CD8-positive, alpha-beta T cell (primary cell): ENCODE measurements at places on chromosomes 2 and 18.

DNA sequence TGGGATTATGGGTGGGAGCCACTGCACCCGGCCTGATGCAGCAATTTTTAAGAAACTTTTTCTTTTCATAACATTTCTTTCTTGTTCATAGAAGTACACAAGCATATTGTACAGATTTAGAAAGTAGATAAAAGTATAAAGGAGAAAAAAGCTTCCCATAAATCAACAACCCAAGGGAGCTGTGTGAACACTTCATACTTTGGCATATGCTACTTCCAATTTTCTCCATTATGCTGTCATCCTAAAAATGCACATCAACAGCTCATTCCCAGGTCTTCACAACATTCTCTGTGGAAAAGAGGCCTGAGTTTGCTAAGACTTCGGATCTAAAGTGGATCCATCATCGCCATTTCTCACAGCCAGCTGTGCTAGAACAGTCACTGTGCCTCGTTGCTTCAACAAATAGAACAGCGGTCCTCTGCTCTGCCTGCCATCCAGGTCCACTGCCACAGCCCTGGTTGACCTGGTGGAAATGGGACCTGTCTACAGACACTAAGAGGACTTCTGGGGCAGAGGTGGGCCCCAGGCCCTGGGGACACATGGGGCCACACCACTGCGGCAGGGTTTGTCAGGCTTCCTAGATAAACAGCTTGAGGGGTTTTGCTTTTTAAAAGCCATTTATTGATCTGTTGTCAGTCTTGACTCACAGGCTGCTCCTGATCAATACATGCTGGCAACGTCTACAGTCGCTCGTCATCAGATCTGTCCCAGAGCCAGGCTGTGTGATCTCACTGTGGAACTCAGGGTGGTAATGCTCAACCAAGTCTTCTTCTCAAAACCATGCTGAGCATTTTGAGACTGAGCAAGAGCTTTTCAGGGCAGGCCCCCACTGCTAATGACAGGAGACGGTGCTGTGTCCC lies 72.7 kb upstream of the MGAT4A start:
- no peak for DNase-seq

DNA sequence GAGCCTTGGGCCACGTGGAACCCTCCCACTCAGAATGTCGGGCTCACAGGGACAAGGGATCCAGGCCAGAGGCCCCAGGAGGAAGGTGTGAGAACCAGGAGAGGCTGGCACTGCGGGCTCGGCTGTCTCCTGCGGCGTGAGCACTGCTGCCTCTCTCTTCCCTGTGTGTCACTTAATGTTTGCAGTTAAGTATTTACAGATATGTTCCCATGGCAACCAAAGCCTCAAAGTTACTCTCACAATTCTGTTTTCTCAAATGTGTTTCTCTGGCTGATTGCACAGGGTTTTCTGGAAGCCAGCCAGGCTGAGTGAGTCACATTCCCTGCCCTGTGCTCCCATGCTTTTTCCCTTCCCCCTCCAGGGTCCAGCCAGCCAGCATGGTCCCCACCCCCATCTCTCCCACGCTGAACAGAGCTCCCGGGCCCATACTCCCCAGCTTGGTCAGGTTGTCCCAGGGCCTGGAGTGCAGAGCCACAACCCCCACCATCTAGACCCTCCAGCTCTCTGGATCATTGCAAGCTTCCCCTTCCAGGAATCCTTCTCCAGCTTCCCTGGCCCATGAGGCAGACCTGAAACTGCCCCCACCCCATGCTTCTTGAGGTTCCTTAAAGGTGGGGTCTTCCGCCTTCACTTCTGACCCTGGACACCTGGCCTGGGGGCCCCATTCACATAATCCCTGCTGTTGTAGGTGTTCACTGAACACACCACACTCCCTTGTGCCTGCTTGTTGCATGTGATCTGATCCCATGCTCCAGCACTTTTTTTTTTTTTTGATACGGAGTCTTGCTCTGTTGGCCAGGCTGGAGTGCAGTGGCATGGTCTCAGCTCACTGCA lies 265.9 kb downstream of the CELF4 start:
- no peak for DNase-seq

GRCh38 chr2:26522751-26523171 lies 44.8 kb upstream of the OTOF start:
- DNase-seq = no peak

GRCh38 chr18:50507120-50507590 lies 52.7 kb upstream of the MAPK4 start:
- no peak for DNase-seq

DNA sequence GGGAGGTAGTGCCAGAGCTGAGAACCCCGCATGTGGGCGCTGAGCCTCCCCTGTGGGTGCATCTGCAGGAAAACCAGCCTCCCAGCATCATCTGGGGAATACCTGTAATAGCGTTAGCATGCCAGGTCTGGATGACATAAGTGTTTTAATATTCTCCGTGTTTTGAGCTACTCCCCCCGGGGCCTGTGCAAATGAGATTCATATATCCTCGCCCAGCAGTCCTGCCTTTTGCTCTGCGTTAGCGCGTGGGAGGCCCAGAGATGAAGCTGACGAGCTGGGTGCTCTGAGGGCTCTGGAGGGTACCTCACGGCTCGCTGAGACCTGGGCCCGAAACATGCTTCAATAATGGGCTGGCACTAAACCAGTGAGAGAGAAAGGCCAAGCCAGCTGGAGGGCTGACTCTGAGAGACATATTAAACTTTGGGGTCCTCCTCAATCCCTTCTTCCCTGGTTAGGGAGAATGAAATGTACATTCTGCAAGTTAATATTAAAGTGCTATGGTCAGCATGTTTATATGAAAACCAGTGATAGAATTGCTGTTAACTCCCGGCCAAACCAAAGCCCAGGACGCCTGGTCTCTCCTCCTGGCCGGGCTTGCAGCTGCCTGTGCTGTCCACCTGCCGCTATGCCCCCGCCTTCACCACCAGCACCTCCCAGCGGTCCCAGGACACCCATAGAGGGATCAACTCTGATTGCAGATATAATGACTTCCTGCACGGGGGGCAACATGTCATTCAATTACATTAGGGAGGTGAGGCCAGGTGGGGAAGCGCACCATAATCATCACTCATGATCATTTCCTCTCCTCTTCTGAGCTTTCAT lies 77.0 kb downstream of the EDAR start:
- peak; percentile 19 for DNase-seq
